Right forelimb (tissue), 1 donor: ENCODE measurements at places on chromosomes 7 and 10.

DNA sequence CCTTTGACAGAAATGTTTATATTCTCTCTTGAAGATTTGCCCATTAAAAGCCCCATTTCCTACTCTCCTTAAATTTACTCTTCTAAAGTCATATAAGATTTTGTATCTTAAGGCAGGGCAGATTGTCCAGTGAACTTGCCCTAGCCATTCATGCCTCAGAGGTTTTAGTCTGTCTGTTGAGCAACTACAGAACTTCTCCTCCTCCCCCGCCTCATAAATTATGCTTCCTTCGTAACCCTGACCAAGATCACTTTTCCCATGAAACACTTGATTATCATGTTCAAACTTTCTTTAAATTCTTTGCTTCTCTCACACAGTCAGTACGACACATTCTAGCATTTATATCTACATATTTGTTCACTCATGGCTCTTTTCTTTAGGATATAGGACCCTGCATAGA, 621.3 kb downstream of the ANKRD7 start:
- no peak for DNase-seq

GRCh38 chr10:89690027-89690426, 11.4 kb upstream of the KIF20B start:
- no peak for DNase-seq

GRCh38 chr10:120702032-120702431, 149.1 kb upstream of the WDR11 start:
- no peak for DNase-seq

DNA sequence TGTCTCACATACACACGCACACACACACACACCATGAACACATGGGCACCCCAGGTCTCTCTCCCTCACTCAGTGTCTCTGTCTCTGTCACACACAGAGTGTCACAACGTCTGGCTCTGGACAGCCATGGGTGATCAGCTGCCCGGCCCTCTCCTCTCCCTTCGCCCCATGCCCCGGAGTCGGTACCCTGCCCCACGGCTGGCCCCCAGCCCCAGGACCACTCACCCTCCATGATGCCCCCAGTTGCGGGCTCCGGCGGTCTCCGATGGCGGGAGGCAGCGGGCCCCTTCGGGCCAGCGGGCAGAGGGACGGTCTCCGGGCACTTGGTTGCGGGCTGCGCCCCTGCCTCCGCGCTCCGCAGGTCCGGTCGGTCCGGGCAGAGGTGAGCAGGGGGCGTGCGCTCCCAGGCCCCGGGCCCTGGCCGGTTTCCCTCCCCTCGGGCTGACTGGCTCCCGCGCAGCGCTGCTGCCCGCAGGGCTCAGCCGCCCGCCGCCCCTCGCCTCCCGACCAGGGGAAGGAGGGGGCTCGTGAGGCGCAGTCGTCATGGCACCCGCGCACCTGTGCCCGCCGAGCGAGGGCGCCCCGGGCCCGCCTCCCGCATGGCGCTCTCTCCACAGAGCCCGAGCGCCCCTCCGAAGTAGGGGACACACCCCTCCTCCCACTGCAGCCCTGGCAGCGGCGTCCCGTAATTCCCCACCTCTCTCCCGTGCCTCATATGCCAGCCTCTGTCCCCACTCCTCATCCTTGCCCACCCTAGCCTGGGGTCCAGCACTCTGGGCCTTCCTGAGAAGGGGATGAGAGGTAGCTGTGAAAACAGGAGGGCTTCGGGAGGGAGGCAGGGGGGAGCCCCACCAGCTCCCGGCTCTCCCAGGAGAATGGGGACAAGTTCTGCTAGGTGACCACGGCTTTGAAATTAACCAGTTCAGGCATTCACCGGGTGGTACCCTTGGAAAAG, at the start of gene NPFFR1:
TSS of gene NPFFR1 (minus strand) at position 560 of the 955 bp plus-strand sequence. CDS start at position 232, 328 bp downstream.
- DNase-seq = no peak

DNA sequence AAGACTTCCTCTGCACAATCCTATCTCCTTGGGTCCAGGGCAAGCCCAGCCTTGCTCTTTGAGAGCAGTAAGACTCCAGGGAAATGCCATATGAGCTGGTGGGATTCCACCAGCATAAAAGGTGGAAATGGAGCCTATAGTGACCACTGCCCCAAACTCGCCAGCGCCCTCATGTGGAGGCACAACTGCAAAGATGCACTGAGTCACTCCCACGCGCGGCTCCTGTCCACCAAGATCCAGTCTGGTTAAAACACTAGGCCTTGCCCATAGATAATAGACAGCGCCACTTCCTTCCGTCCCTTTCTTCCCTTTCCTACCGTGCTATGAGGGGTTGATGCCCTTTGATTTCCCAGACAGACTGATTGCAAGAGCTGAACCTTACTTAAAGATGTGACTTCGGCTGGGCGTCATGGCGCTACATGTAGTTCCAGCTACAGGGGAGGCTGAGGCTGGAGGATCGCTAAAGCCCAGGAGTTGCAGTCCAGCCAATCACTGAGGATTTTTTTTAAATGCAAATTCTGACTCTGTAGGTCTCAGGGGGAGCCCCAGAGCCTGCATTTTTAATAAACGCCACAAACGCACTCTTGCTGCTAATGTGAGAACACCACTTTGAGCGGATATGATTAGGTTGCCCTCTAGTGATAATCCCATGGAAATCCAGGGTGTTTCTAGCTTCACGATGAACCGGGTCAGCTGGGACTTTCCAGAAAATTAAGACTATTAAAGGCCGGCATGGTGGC, 136.5 kb downstream of the EPC1 start:
- no peak for DNase-seq

GRCh38 chr7:33762151-33762910, 143.0 kb upstream of the BMPER start:
- no peak for DNase-seq

GRCh38 chr10:119190353-119190752, 11.7 kb upstream of the PRDX3 start:
- DNase-seq = no peak

- peak; percentile 74 for DNase-seq
Measured at GRCh38 chr10:70381471-70382421, 679 bp downstream of the LRRC20 start.

GRCh38 chr7:111640416-111640815, 78.1 kb upstream of the IMMP2L start:
- DNase-seq = no peak

DNA sequence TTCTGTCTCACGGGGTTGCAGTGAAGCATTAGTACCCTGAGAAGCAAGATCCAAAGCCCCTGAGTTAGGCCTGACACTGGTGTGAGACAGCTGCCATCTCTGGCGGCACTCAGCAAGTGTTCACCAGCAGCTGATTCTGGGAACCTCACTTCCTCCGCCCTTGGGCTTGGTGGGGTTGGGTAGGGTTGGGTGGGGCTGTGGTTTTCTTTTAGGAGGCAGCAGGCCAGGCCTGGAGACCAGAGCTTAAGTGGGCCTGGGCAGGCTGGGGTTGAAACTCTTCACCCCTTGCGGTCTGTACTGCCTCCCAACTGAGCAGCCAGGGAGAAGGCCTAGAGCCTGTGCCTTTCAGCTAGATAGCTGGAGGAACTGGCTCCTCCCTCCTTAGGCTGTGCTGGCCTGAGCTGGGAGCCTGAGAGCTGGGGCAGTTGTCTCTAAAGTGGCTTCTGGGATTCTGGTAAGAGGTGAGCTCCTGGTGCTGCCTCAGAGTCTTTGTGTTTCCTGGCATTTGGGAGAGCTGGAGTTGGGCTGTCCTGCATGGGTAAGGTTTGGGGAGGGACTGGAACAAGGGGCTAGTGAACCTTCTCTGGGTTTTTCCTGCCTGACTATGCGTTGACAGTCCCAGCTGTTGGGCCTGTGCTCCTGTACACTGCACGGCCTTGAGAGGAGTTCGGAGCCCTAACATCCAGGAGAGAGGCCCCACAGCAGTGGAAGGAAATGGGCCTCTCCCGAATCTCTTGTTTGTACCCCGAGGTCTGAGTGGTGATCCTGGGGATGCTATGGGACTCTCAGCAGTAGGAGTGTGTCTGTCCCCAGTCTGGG, 5.1 kb downstream of the TSPAN14 start:
- DNase-seq = peak; percentile 78

DNA sequence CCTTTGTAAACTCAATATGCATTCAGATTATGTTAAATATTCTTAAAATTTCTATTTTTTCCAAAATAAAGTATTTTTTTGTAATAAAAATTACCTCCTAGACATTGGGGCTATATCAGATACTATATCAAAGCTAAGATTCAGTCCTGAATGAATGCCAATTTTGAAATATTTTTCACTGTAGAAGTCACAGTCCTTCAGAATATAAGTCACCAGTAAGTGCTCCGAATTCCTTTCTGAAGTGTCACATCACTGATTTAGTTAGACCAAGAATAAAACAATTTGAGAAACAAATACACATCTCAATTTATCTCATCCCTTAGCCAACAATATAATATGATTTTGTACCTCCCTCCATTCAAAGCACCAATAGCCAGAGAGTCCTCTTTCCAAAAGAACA, 33.9 kb upstream of the GSAP start:
- no peak for DNase-seq

GRCh38 chr7:113026941-113027340, 59.7 kb downstream of the GPR85 start:
- no peak for DNase-seq

DNA sequence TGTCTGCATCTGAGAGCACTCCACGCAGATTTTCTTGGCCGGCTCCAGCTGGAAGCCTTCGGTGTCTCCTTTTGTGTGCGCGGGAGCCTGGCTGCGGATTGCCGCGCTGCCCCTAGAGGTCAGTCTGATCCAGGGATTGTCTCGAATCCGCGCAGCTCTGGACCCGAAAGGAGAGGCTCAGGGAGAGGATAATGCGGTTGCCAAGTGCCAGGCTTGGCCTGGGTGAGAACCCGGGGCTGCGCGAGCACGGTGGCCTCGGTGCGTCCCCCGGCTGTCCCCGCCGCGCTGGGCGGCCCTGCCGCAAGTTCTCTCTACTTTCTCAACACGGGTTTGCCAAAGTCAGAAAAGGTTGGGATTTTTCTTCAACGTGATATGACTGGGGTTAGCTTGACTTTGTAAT, 140.9 kb downstream of the ADCYAP1R1 start:
- peak; percentile 83 for DNase-seq

DNA sequence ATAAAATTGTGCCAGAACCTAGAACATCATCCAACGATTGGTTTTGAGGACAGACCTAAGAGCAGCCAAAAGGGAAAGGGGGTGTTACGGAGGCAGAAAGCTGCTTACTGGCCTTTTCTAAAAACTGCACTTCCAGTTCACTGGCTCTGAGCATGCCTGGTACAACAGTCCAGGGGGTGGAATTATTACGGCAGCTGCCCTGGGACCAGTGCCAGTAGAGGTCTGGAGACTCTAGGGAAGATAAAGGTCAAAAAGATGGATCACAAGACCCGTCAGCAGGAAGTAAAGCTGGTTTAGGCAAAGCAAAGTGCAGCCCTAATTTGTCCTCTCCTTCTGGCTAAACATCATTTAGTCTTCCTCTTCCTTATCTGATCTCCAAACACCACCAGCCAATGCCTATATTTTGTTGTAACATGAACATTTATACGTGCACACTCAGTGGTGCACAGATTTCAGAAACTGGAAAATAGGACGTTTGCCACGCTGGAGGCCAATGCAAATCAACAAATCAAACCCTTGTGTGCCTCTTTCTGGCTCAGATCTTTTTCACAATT, 216.4 kb upstream of the DPP6 start:
- DNase-seq = no peak
